Urinary bladder (tissue), 4 donors: ENCODE measurements at places on chromosomes 5 and 9. TPM values are rescaled to one million over a fixed set of nuclear protein-coding genes. Genes with fewer than 3 reads are reported as not detected.

LIFR gene
- polyA plus RNA-seq: 25.7 TPM

RAB3C gene
- 3.9 TPM for polyA plus RNA-seq

EFNA5 gene
- 2.1 TPM for polyA plus RNA-seq

TAF11L13 gene
- not detected for polyA plus RNA-seq

C5orf58 gene
- 0.70 TPM for polyA plus RNA-seq

SSNA1 gene
- 94.1 TPM for polyA plus RNA-seq
